ENCODE measurements at places on chromosomes 11 and 22. TPM values are rescaled to one million over a fixed set of nuclear protein-coding genes. Genes with fewer than 3 reads are reported as not detected.

DNA sequence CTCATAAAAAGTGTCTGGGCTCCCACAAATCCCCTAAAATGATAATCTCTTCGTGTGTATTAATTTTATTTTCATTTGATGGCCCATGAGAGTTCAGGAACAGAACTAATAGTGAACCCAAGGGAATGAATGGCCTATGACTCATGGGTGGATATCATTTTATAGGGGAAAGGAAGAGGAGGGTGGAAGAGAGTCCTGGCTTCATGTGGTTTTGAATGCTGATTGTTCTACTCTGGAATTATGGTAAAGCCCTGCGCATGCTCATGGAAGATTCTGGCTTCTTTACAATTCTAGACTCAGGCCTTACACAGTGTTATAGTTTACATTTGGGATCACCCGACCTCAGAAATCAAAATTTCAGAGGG lies 35.2 kb downstream of the MAML2 start:
- peak; percentile 61 for DNase-seq

GRCh38 chr22:47987885-47988515 lies 1225.5 kb downstream of the TBC1D22A start:
- DNase-seq = no peak

Gene LDLRAD3
- 24.2 TPM for total RNA-seq

- no peak for DNase-seq
These were observed 78.4 kb upstream of the CCDC90B start for GRCh38 chr11:83364500-83365045.

Gene OR6A2
- total RNA-seq = not detected

- no peak for DNase-seq
These were observed 823 bp upstream of the MUC15 start for GRCh38 chr11:26572770-26573402.

GRCh38 chr22:37701141-37701786 lies 4.4 kb downstream of the TRIOBP start:
- no peak for DNase-seq

DNA sequence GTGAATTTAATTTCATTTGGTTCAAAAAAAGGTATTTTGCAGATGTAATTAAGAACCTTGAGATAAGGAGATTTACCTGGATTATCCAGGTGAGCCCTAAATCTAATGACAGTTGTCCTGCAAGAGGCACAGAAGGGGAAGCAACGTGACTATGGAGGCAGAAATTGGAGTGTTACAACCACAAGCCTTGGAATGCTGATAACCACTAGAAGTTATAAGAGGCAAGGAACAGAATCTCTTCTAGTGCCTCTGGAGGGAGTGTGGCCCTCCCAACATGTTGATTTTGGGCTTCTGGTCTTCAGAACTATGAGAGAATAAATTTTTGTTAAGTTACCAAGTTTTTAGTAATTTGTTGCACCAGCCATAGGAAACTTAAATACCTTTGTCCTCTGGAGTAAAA lies 32.8 kb downstream of the RRM1 start:
- no peak for DNase-seq

GRCh38 chr11:70928854-70929598 lies 323.4 kb downstream of the SHANK2 start:
- DNase-seq = no peak

Gene MUC2
- not detected for total RNA-seq

GRCh38 chr22:37086184-37086583 lies 23.3 kb downstream of the TMPRSS6 start:
- no peak for DNase-seq

GRCh38 chr22:45212306-45212709 lies 28.4 kb downstream of the KIAA0930 start:
- DNase-seq = peak; percentile 89

Gene TRIM22
- total RNA-seq = 81.6 TPM

GRCh38 chr11:76787911-76788596 lies 4.9 kb downstream of the TSKU start:
- no peak for DNase-seq
